ENCODE measurements at places on chromosomes 12 and 14. TPM values are rescaled to one million over a fixed set of nuclear protein-coding genes. Genes with fewer than 3 reads are reported as not detected.
A peak's percentile ranks its signal among the peaks of the same experiment; 100 is the strongest.

GRCh38 chr14:90742729-90743128 lies 73.5 kb downstream of the TTC7B start:
- no peak for DNase-seq

SPATS2 gene
- total RNA-seq = 5.7 TPM

SSPN gene
- total RNA-seq = 56.4 TPM

- no peak for DNase-seq
Observed at GRCh38 chr14:91380123-91380522, 37.5 kb downstream of the CCDC88C start.

CDKL1 gene
- total RNA-seq = 2.0 TPM

DNA sequence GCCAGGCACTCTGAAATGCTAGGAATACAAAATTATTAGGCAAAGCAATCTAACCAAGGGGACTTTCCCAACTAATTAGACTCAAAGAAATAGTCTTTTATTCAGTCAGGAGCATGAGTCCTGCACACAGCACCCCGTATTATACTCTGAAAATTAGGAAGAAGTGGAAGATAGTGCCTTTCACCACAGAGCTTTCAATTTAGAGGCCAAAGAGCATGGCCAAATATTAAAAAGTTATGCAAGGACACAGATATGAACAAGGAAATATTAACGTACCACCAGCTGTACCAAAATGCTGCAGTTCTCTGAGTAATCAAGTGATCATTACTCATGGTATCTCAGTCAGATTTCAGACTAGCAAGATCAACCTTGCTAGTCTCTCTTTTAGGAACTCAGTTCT lies 22.6 kb upstream of the MDM2 start:
- DNase-seq = no peak

FGF6 gene
- not detected for total RNA-seq

E2F7 gene
- total RNA-seq = 0.07 TPM

DNA sequence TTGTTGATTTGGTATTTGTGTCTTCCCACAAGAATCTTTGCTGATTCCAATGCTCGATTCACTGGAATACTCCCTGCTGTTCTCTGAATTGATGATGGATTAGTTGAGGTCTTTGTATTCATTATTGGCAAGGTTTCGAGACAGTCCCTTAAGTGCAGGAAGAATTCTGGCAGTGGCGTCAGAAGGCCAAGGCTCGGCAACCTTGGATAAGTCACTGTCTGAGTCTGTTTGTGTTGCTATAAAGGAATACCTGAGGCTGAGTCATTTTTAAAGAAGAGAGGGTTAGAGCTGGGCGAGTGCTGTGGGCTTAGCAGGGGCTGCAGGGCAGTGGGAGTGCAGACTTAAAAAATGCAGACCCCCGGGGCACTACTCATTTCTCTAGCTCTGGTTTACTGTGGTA lies 56.9 kb downstream of the CHST11 start:
- DNase-seq = no peak

GRCh38 chr14:35725930-35726329 lies 83.2 kb downstream of the RALGAPA1 start:
- DNase-seq = no peak

MGP gene
- total RNA-seq = 295 TPM

DNA sequence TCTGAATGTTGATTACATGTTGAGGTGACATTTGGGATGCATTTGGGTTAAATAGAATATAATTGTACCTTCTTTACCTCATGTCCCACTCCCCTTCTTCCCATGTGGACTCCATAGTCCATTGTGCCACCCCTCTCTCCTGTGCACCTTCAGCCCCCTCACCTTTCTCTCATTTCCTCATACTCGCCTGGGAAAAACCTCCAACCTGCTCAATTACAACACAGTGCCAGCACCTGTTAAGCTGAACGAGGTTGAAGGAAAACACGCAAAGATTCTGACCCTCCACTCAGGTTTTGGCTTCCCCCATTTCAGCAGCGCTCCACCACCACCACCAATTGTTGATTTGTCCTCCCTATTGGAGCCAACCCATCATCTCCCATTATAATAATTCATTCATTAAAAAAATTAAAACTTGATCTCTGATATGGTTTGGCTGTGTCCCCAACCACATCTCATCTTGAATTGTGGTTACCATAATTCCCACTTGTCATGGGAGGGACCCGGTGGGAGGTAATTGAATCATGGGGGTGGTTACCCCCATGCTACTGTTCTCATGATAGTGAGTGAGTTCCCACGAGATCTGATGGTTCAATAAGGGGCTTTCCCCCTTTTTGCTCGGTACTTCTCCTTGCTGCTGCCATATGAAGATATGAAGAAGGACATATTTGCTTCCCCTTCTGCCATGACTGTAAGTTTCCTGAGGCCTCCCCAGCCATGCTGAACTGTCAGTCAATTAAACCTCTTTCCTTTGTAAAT lies 33.7 kb upstream of the PPP2R5C start:
- DNase-seq = no peak

DNA sequence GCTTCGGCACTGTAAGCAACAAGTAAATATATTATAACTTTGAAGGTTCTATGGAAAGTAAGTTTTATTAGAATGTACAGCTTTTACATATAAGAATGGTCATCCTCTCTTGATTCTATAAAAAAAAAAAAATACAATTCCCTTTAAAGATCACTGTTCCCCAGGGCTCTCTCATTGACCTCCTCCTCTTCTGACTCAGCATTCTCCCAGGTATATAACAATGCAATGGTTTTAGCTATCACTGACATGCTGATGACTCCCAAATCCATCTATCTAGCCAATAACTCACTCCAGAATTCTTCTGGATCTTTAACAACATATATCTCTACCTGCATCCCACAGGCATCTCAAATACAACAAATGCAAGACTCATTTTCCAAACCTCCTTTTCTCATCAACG lies 62.7 kb downstream of the EEA1 start:
- DNase-seq = no peak

DNA sequence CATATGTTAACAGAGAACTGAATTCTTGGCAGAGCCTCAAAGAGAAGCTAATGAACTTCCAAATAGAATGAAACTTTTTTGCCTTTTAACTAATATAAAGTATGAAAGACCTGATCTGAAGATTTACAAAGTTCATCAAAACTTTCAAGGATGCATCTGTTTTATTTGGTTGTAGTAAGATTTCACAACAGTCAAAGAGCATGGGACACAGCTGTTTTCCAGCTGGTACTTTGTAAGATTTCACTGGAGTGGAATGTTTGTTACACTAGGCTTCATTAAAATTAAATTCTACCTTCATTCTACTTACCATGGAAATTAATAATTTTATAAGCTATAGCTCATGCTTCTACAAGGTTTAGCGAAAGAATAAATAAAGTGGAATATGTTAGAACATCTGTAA lies 351.2 kb downstream of the SLC6A15 start:
- no peak for DNase-seq

GRCh38 chr12:124577986-124578385 lies 10.6 kb upstream of the NCOR2 start:
- no peak for DNase-seq

DNA sequence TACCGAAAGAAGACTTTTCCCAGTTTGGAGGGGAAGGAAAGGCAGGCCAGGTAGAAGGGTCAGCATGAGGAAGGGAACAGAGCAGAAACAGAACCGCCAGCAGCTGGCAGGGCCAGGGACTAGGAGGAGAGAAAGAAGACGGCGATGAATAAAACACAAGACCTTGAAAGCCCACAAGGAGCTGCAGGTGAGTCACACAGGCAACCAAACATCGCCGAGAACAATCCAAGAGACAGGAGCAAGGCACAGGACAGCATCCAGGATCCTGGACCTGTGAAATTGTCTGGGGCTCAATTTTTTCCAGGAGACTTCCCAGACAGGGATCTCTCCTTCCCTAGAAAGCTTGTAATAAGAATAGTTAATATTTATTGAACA lies 47.3 kb downstream of the NUAK1 start:
- no peak for DNase-seq

PMCH gene
- total RNA-seq = not detected

GRCh38 chr12:132003846-132004245 lies 54.1 kb downstream of the EP400 start:
- no peak for DNase-seq

ACRBP gene
- 2.2 TPM for total RNA-seq

- DNase-seq = no peak
Observed at GRCh38 chr12:132156573-132157325, 12.5 kb downstream of the NOC4L start.

DNA sequence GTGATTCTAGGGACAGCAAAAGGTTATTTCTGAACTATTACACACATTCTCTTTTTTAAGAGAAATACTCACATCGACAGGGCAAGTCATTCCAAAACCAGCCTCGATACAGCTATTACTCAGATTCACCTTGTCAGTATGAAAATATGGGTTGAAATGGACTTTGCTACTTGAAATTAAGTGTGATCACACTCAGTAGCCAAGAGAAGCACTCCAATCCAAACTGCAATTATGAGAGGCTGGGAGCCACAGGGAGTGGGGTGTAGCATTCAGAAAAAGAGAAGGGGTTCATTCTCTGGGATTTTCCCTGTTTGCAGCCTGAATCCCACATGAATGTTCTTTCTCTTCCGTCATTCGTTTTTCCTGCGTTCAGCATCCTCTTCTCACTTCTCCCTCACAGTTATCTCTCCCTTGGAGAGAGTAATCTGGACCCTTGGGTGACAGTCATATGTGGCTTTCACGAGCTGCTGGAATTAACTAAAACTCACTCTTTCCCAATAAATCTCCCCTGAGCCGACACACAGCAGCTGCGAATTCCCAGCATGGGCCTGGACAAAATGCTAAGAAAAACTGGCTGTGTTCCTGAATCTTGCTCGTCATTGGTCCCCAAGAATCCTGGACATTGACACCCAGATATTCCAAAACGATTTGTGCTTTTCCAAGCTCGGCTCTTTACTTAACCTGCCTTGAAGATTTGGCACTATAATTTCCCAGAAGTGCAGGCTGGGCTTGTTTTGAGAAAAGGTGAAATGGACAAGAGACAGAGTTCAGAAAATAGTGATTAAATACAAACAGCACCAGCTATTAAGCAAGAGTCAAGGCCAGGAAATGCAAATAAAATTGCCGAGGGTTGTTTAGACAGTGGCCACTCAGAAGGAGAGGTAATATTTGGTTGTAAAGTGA lies 199.5 kb upstream of the PLEKHG7 start:
- peak; percentile 32 for DNase-seq

Measured in left ventricle myocardium superior (tissue), 1 donor.